ENCODE measurements at places on chromosomes 7 and 10.

- DNase-seq, result no peak
Observed at GRCh38 chr7:100465299-100465698, 1.2 kb upstream of the SPACDR start.

GRCh38 chr7:85833066-85833465 lies 646.2 kb upstream of the SEMA3D start:
- no peak for DNase-seq

DNA sequence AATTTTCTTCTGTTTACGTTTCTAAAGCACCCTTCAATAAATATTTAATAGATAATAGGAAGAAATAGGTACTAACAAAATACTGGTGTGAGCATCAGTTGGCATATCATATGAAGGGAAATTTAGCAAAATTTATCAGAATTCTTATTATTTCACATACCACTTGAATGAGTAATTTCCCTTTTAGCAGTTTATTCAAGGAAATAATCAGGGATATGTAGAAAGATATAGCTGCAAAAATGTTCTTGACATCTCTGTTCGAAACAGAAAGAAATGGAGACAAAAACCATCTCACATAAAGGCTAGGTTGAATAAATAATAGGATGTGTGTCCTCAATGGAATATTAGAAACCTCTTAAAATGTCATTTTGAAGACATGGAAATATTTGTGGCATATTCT lies 35.8 kb upstream of the PIP4K2A start:
- DNase-seq, result no peak

- peak; percentile 88 for DNase-seq
Observed at GRCh38 chr10:11165591-11166543, 148.2 kb downstream of the CELF2 start.

DNA sequence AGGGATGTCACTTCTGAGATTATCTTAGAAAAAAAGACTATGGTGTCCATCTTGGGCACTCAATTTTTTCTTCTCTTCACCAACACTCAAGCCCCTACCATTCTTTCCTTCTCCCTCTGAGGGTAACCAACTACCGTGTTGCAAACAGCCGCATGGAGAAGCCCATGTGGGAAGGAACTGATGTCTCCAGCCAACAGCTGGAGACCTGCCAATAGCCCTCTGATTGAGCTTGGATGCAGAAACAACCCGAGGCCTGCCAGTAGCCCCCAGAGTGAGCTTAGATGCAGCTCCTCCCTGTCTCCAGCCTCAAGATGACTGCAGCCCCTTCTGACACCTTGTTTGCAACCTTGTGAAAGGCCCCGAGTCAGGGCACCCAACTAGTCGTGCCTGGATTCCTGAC lies 36.4 kb upstream of the CHCHD3 start:
- DNase-seq, result no peak

DNA sequence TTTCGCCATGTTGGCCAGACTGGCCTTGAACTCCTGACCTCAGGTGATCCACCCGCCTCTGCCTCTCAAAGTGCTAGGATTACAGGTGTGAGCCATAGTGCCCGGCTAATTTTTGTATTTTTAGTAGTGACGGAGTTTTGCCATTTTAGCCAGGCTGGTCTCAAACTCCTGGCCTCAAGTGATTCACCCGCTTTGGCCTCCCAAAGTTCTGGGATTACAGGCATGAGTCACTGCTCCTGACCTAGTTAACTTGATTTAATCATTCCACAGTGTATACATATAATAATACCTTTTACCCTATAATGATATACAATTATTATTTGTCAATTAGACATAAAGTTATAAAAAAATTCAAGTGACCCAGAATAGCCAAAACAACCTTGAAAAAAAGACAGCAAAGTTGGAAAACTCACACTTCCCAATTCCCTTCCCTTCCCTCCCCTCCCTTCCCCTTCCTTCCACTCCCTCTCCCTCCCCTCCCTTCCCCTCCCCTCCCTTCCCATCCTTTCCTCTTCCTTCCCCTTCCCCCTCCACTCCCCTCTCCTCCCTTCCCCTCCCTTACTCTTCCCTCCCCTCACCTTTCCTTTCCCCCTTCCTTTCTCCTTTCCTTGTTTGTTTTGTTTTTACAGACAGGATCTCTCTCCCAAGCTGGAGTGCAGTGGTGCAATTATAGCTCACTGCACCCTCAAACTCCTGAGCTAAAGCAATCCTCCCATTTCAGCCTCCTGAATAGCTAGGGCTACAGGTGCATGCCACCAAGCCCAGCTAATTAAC lies 14.8 kb upstream of the ZMIZ2 start:
- no peak for DNase-seq

DNA sequence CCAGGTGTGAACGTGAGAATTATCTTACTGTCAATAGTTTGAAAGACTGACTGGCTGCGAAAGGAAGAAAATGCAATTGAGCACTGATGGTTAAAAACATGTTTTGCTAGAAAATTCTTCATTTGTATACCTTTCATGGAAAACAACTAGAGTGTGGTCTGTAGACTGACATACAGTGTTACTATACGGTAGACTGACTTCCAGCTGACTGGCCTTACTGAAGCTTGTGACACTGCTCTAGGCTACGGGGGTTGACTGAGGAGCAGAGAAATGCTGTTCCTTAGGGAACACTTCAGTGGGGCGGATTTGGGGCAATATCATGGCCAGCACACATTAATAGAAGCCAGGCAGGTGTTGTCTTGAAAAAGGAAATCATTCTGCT lies 25.9 kb upstream of the DDC start:
- no peak for DNase-seq

DNA sequence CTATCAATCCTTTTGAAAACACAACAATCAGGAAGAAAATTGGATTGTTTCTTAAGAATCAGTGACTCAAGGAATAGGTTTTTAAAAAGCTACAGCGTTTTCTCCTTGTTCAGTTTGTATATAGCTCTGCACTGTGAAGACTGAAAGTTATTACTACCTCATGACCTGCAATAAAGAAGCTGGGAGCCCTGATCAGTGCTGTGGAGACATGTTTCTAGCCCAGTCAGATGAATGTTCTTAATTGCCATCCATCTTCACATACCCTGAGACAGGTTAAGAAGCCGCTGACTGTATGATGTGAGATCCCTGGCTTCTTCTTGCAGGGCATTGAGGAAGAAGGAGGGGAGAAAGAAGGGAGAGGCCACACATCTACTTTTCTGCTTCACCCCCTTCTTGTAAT lies 58.0 kb upstream of the VWC2 start:
- DNase-seq, result no peak

DNA sequence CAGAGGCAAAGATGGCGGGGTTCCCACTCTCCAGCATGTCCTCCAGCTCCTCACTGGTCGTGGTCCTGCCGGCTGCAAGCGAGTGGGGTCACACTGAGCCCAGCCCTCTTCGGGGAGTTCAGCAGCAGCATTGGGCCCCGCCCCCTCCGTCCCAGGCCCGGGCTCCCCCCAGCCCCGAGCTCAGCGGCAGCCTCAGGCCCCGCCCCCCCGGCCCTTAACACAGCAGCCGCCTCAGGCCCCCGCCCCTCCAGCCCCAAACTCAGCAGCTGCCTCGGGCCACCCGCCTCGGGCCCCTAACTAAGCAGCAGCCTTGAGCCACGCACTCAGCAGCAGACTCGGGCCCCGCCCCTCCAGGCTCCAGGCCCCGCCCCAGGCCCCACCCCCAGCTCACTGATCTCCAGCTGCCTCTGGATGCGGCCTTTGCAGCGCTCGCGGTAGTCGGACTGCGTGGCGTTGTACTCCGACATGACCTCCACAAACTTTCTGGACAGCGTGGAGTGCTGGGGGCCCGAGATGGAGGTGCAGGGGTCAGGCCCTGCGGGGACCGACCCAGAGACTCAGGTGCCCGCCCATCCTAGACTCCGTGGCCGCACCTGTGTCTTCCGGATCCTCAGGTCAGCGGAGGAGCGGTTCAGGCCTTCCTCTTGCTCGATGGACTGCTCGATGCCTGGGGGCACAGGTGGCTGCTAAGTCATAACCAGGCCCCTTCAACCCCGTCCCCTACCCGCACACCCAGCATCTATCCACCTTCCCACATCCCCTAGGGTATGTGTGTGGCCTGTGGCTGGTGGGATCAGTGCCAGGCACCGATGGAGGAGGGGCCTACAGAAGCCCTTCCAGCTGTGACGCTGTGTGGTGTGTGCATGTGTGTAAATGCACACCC lies 15.5 kb downstream of the STX1A start:
- DNase-seq, result peak; percentile 38

DNA sequence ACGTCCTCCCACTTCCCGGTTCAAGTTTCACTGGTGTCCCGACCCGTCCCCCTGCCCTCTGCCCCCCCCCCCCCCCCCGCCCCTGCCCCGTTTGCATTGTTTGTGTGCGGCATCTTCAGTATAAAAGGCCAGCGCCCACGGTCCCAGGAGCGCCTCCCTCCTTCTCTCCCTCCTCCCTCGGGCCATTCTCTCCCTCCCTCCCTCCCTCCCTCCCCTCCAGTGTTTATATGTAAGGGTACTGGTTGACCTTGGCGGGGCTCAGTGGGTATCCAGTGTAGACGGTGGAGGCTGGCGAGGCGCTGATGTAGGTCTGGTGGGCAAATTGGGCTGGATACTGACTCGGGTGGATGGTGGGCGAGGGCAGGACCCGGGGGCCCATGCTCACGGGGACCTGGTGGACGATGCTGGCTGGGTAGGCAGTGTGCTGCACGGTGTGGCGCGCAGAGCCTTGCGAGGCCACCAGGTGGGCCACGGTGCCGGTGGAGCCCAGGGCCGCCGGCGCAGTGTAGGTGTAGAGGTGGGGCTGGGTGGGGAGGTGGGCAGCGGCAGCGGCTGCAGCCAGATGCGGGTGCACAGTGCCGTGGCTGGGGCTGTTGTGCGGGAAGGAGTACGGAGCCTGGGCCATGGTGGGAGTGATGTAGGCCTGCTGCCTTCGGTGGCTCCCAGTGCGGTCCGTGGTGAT lies 49.4 kb downstream of the CLEC2L start:
- no peak for DNase-seq

DNA sequence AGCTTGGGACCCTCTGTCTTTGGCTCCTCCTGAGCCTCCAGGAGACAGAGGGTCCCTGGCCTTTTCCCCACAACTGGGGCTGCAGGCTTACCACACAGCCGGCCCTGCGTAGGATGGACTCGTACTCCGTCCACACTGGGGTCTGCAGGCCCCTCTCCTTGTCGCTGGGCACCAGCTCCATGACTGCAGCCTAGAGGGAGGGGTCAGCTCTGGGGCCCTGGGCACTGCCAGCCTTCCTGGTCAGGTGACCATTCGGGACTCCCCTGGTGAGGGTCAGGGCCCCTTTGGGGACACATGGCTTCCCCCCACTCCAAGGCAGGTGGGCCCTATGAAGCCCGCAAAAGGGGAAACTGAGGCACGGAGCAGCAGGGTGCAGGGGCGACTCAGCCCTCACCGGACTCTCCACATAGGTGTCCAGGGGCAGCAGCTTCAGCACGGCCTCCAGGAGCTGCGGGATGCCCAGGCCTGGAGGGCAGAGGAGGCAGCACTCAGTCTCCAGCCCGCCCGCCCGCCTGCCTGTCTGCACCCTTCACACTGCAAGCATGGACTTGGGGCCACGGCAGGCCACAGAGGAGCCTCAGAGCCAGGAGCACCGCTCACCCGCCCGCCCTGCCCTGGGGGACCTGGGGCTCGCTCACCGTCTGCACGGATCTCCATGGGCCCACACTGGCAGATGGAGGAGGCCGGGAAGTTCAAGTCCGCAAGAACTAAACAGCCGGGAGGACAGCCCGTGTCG lies 1.1 kb downstream of the FUOM start:
- DNase-seq, result no peak

GRCh38 chr7:100427762-100428198 lies 723 bp downstream of the ZCWPW1 start:
- no peak for DNase-seq

- DNase-seq, result no peak
Observed at GRCh38 chr7:101589052-101589451, 40.0 kb downstream of the MYL10 start.

DNA sequence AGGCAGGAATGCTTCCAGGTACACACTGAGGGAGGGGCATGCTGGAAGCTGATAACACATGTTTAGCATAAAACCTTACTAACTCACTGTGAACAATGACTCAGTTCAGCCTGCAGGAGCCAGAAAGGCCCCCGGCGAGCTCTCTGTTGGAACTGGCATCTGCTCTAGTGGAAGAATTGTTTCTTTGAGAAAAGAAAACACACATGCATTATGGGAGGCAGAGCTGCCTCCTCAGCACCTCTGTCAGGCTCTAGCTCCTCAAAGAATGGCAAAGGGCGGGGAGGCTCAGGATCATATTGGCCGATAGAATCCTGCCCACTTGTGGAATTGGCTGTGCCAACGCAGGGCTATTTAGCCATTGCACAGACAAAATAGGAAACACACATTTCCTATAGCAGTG lies 338.3 kb downstream of the CXCL12 start:
- DNase-seq, result no peak

DNA sequence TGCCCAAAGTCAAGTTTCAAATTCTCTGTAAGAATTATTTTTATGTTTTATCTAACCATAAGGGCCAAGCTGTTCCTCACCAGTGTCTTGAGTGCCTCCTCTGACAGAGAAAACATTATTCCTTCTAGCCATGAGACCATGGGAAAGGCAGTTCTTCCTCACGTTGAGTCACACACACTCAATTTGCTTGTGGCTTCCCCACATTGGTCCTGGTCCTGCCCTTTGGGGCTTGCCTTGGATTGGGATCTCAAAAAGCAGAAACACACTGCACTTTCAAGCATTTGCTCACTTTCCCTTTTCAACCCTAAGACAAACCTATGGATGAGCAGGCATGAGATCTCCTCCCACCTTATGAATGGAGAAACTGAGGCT lies 248.3 kb upstream of the IGFBP3 start:
- DNase-seq, result no peak

GRCh38 chr7:79434098-79434497 lies 19.4 kb downstream of the MAGI2 start:
- no peak for DNase-seq

GRCh38 chr7:114533131-114533530 lies 118.5 kb downstream of the FOXP2 start:
- no peak for DNase-seq

DNA sequence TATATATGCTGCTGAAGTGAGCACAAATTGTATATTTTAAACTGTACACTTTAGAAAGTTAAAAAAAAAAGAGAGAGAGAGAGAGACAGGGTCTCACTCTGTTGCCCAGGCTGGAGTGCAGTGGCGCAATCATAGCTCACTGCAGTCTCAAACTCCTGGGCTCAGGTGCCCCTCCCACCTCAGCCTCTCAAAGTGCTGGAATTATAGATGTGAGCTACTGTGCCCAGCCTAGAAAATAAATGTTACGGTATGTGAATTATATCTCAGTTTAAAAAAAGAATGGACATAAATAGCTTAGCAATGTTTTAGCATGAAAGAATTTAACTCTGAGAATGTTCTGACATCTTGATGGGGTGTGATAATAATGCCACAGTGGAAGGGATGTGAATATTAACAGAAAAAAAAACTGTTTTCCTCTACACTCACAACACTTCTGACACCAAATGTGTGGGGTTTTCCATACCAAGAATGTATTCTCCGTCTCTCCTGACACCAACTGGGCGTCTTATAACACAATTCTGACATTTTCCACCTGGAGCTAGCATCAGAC lies 162.1 kb downstream of the PLCE1 start:
- DNase-seq, result no peak

GRCh38 chr10:89502549-89502948 lies 32.8 kb downstream of the SLC16A12 start:
- DNase-seq, result no peak

- no peak for DNase-seq
Observed at GRCh38 chr7:12357508-12357907, 46.2 kb downstream of the VWDE start.
